Tibial nerve (tissue), 4 donors: ENCODE measurements at places on chromosomes 16 and 17.

GRCh38 chr17:73976147-73976546, 227.3 kb upstream of the RPL38 start:
- no peak for DNase-seq
- no peaks in the 10 kb centered on the region for H3K36me3 ChIP-seq
- no peak overlapping the region for H3K27ac ChIP-seq
- H3K27me3 ChIP-seq, result no peaks in the 10 kb centered on the region
- no peaks in the 10 kb centered on the region for H3K4me1 ChIP-seq

- no peaks in the 10 kb centered on the region for H3K4me1 ChIP-seq
- H3K4me3 ChIP-seq, result no peak overlapping the region
- H3K36me3 ChIP-seq, result no peaks in the 10 kb centered on the region
- H3K27ac ChIP-seq, result no peak overlapping the region
Measured at GRCh38 chr16:79865918-79866317, 265.4 kb upstream of the MAF start.

DNA sequence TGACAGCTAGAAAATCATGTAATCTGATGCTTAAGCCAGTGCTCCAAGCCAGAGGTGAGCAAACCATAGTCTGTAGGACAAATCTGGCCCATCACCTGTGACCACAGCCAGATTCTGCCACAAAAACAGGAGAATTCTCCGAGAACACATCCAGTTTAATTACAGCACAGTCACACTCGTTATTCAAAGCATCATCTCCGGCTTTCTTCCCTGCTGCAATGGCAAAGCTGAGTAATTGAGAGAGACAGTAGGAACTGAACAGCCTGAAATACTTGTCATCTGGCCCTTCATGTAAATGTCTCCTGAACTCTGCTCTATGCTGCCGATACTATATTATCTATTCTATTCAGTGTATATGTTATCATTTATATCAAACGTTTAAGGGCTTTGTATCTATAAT, 121.4 kb upstream of the FOXF1 start:
- H3K4me1 ChIP-seq, result no peaks in the 10 kb centered on the region
- no peak overlapping the region for H3K27ac ChIP-seq
- H3K27me3 ChIP-seq, result peaks cover 10% of the 10 kb centered on the region
- no peak for DNase-seq
- H3K4me3 ChIP-seq, result no peak overlapping the region

DNA sequence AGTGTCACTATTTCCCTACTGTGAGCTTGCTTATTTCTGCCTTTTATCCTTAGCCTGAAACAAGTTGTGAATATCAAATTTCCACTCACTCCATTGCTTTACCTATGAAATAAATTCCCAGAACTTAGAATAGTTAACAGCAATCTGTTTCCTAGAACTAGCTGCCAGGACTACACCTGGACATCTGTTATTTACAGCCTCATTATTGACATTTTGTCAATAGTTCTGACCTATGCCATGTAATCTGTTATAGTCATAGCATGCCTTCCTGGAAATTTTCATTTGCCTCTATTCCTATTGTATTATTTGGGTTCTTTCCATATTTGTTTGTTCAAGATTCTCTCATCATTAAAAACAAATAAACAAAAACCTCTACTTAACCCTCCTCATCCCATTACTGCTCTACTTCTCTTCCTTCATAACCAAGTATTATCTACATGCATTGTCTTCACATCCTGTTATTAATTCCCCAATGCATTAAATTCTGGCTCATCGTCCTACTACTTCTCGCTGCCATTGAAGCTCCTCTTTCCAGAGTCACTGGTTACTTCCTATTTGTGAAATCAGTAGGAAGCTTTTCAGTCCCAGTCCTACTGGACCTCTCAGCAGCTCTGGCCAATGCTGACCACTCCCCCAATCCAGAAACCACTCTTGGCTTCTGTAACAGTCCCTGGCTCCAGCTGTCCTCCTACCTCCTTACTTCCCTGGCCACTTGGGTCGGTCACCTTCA, 55.3 kb downstream of the PIGL start:
- H3K4me3 ChIP-seq, result no peak overlapping the region
- no peaks in the 10 kb centered on the region for H3K27me3 ChIP-seq
- H3K36me3 ChIP-seq, result no peaks in the 10 kb centered on the region
- H3K27ac ChIP-seq, result no peak overlapping the region
- DNase-seq, result no peak
- no peaks in the 10 kb centered on the region for H3K4me1 ChIP-seq

- H3K27ac ChIP-seq, result no peak overlapping the region
- H3K4me3 ChIP-seq, result no peak overlapping the region
- H3K4me1 ChIP-seq, result peaks cover 7% of the 10 kb centered on the region
- no peaks in the 10 kb centered on the region for H3K27me3 ChIP-seq
- DNase-seq, result no peak
Measured at GRCh38 chr17:17528696-17529652, 32.8 kb upstream of the RASD1 start.
